ENCODE measurements at places on chromosomes 13 and 19.
A peak's percentile ranks its signal among the peaks of the same experiment; 100 is the strongest.

GRCh38 chr13:60210510-60211330 lies 47.0 kb upstream of the DIAPH3 start:
- no peak for DNase-seq

DNA sequence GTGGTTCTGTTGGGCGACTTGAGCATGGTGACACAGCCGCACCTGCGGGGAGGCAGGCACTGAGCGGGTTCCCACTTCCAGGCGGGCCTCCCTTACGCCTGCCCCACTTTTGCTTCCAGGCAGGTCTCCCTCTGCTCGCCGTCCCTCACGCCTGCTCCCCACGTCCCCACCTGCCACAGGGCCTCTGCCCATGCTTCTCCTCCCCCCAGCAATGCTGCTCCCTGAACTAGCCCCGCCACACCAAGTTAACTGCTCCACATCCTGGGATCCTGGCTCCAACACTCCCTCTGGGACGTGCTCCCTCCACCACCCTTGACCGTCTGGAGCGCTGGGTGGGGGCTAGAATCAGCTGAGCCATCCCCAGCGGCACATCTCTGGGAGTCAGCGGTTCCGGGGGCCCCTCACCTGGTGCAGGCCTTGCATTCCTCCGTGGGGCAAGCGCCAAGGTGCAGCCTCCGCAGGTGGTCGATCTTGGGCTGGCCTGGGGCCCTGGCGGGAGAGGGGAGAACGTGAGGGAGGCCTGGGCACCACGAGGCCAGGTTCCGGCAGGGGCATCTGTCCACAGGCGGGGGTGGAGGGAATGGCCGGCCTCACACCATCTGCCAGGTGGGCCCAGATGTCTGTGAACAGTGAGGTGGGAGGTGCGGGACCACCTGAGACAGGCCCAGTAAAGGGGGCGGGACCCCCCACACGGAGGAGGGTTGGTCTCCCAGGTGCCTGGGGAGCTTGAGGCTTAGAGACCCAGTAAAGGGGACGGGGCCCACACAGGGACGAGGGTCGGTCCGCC lies 9.2 kb downstream of the CFD start:
- DNase-seq = no peak

DNA sequence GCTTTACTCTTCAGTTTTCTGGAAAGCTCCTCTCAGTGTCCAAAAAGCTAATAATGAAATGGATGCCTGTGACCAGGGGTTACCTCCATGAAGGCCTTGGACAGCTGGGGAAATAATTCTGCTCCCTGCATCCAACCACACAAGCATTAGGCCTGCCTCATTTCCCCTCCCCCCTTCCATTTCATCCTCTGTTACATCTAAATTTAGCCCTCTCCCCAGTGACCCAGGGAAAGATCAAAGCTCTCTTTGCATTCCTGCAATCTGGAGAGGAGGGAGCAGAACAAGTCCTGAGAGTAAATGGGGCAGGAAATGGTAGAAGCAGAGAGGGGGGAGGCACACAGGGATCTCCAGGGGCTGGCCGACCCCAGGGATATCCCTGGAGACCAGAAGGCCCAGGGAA lies 452.7 kb downstream of the TSHZ3 start:
- no peak for DNase-seq

- DNase-seq = no peak
These were observed 415.9 kb downstream of the IRS2 start for GRCh38 chr13:109370496-109370895.

GRCh38 chr19:38511074-38511708 lies 77.7 kb downstream of the RYR1 start:
- no peak for DNase-seq

- DNase-seq = no peak
These were observed 21.8 kb downstream of the DCAF15 start for GRCh38 chr19:13974073-13974472.

DNA sequence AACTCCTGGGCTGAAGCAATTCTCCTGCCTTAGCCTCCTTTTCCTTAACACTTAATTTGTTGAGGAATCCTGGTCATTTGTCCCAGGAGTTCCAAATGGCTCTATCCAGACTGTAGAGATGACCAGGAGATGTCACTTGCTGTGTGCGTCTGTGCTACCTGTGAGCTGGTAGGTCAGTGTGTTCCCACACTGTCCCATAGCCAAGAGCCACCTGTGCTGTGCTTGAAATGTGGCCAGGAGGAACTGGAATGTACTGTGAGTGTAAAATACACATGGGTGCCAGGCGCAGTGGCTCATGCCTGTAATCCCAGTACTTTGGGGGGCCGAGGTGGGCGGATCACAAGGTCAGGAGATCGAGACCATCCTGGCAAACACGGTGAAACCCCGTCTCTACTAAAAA lies 29.4 kb upstream of the KDM4B start:
- no peak for DNase-seq

DNA sequence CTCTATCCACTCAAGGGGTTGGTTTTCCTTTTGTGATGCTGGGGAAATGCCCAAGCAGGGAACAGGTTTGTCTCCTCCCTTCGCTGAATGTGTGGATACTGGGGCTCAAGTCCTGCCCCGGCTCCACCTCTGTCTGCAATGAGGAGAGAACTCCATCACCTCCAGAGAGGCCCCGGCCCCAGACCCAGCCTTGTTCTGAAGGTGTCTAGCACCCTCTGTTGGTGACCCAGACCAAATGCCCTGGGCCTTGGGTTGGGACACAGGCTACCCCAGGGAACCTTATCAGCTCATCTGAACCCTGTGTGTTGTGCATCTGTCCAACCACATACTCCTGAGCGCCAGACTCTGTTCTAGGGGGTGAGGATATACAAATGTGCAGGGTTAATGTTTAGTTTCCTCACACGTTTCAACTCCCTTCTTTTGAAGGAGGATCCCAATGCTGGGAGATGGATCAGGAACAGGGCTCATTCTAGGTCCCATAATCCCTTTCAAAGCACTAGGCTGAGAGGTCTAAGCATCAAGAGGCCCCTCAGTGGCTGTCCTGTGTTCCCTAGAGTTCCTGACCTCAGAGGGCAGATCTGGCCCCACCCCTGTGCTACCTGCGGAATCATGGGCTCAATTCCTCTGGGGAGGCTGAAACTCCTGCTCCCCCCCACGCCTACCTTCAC lies 112.5 kb upstream of the SLC7A1 start:
- DNase-seq = peak; percentile 53

DNA sequence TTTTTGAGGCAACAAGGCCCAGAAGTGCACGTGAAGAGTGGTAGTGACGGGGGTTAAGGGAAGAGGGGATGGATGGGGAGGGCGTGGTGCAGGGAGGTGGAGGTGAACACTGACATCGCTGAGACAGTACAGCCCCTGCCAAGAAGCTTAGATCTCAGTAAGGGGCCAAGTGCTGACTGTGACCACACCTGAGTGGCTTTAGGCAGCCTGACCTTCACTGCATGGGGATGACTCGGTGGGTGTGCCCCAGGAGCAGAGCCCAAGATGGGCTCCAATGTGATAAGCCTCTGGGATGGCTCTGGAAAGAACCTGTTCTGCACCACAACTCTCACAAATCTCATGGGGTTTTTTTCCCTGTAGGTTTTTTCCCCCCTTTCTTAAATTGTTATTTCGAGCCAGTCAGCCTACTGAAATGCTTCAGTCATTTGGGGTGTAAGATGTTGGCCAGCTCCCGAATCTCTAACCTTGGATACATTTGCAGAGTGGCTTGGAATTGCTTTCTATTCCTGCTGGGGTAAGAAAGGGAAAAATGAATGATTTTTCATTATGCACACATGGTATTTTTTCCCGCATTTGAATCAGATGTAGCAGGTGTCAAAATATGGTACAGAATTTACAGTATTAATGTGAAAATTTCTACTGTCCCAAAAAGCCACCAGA lies 165.0 kb downstream of the TM9SF2 start:
- no peak for DNase-seq

DNA sequence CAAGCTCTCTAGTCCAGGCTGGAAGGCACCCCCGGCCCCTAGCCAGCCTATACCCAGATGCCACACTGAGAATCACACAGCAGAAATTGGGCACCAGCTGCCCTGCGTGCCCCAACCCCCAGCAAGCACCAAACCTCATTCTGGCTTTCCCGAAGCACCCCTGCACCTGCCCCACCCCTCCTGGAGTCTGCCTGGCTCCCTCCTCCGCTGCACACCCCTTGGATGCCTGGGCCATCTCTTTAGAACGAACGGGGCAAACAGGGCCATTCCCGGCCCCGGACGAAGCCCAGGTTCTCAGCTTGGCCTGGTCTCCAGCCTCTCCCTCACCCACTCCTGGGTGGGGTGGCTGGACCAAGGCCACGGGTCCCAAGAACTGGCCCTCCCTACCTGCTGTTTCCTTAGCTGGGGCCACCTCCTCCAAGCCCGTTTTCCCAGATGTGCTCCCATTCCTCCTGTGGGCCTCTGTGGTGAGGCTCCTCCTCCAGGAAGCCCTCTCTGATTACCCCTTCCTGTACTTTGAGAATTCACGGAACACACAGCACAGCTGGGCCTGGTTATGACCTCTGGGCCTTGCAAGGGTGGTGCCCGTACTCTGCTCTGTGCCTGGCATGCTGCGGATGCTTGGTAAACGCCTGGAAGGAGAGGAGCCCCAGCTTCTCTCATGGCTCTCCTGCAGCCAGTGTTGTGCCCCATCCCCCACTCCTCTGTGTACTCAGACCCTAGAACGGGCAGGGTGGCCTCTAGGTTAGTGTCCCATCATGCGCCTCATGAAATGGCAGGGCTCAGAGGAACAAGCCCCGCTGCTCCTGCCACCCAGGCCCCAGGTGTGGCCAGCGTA lies 21.4 kb downstream of the CEBPG start:
- DNase-seq = no peak

- no peak for DNase-seq
These were observed 61.2 kb downstream of the WASF3 start for GRCh38 chr13:26618726-26619125.

GRCh38 chr13:94657167-94657566 lies 55.2 kb downstream of the SOX21 start:
- DNase-seq = no peak

DNA sequence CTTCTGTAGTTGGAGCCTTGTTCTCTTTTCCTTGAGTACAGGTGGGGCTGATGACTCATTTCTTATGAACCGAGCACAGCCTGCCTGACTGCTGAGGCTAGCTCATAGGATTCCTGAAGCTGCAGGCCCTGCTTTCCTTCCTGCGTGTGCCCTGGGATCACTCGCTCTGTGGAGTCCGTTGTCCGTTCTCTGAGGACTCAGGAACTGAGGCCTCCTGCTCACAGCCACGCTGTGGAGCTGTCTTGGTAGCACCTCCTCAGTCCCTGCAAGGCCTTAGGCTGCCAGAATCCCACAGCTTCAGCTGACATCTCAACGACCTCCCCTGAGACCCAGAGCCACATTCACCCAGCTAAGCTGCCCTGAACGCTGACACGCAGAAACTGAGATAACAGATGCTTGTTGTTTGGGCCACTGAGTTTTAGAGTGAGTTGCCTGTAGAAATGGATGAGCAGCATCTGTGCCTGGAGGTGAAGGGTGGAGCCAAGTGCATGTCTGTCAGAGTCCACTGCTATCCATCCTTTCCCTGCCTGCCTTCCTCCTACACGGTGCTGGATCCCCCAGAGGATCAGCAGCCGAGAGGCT lies 72.9 kb downstream of the ARHGEF7 start:
- no peak for DNase-seq

DNA sequence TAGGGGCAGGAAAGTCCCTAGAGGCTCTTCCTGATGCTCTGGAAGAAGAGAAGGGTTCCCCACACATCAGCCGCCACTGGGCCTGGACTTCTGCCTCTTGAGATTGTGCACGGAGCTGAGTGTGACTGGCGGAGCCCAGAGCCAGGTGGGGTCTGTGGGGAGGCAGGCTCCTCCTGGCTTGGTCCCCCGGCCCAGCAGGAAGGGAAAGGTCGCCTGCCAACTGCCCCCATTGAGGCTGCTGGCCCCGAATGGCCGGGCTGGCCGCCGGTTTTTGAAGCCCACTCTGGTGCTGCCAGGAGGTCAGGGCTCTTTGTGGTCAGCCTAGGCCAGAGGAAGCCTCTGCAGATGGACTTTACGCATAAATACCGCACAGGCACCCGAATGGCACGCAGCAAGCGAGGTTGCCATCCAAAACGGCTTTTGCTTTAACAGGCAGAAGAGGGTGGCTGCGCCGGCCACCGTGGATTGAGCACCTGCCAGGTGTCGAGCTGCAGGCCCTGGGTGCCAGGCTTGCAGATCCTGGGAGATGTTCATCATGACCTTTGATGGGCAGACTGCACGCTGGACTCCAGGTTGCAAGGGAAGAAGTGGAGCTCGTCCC lies 5.0 kb downstream of the DAZAP1 start:
- DNase-seq = no peak

- DNase-seq = no peak
These were observed 42.6 kb upstream of the TPM4 start for GRCh38 chr19:16033721-16034120.

DNA sequence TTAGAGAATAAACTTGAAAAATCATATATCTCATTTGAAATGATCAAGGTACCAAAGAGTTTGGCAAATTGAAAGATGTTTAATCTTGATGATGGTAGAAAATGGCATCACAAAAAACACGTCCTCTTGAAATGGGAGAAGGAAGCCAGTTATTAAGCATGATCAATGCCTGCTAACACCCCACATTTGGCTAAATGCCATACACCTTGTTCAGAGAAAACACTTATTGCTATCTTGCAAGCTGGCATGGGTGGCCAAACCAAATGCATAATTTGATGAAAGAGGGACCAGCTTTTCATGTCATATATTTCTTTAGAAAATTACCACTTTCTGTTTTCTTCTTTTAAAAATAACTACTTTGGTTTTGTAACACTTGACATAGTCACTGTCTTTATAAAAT lies 141.3 kb downstream of the ZAR1L start:
- DNase-seq = no peak

GRCh38 chr13:51237386-51237785 lies 15.2 kb downstream of the FAM124A start:
- DNase-seq = no peak

DNA sequence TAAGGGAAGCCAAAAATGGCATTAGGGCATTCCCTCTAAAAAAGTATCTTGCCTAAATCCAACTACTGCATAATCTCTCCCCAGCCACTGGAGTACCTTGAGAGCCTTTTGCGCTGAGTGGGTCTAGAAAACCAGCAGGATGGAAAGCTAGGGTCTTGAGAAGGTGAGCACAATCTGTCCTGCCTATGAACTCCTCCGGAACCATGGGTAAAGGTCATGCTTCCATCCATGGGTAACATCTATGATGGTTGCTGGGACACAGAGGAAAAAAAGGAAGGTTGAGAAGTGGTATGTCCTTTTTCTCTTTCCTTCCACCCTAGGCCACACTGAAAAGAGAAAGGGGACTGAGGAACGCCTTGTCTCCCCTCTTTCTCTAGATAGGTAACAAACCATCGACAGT lies 52.4 kb downstream of the ZNF676 start:
- no peak for DNase-seq

- no peak for DNase-seq
These were observed 40.6 kb downstream of the PHF11 start for GRCh38 chr13:49536144-49536873.

DNA sequence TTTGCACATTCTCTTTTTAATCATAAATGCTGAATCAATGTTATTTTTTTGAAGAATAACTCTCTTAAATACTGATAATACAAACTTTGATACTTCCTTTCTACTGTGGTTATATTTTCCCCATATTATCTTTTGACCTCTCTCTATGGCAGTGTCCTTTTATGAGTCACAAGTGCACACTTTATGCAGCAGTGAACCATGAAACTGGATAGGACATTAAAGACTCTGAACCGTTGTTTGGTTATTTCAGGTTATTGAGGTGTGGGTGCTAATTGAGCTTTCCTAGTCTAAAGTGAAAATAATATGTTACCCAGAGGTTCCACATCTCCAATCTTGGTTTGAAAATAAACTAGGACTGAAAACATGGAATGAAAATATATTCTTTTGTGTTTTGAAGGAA lies 71.4 kb downstream of the DGKH start:
- DNase-seq = no peak

- DNase-seq = no peak
These were observed 34.1 kb downstream of the INSR start for GRCh38 chr19:7260161-7260560.
